ENCODE measurements at places on chromosomes 3 and 15.

DNA sequence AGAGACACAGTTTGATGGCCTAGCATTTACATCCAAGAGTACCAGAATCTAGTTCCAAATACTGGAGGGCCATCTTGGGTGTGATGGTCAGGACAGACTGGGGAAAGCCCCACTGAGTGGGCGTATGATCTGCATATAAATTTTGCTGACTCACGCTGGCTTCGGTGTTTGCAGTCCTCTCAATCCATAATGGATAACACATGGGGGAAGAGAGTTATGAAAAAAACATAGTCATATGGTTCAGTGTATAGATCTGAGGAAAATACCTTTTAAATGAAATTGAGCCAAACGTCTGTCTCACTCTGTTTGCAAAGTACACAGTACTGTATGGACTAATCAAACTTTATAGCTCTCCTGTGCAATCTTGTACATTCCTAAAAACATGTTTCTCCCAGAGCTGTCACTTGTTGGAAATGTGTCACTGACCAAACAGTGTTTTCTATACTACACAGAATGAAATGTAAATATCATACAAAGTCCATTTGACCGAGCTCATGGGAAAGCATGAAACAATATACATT lies 125.3 kb upstream of the THBS1 start:
- DNase-seq, result peak; percentile 78

- DNase-seq, result no peak
Measured at GRCh38 chr3:77586216-77586615, 546.3 kb downstream of the ROBO2 start.

DNA sequence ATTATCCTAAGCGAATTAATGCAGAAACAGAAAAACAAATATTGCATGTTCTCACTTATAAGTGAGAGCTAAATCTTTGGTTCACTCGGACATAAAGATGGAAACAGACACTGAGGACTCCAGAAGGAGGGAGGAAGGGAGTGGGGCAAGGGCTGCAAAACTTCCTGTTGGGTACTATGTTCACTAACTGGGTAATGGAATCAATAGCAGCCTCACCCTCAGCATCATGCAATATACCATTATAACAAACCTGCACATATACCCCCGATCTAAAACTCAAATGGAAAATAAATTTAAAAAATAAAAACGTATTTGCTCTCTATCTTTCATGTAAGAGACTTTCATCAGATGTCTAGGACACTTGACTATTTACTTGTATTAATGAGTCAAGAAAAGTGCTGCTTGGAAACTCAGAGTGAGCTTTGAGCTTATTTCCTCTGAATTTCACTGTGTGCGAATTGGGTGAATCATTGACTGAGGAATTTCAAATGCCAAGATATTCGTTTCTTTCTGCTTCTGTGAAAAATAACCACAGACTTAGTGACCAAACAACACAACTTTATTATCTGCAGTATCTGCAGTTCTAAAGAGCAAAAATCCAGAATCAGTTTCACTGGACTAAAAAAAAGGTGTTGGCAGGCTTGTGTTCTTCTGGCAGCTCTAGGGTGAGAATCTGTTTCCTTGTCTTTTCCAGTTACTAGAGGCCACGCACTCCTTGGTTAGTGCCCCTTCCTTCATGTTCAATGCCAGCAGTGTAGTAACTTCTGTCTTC lies 18.4 kb downstream of the TM4SF18 start:
- no peak for DNase-seq

DNA sequence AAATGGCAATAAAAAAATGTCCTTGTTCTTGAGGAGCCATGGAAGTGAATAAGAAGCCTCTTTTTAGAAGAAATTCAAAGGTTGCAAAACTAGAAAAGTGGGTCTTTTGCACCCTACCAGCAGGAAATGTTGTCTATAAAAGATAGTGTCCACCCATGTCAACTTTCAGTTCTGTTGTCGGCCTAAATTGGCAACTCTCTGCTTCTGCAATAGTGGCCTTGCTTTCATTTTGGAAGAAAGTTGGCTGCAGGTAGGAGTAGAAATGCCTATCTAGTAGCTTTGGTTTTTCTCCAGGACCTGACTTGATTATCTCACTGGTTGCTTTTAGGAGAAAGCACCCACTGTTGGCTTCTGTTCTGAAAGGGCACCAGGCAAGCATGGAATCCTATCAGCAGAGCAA lies 85.4 kb downstream of the TMEM108 start:
- no peak for DNase-seq

- no peak for DNase-seq
Measured at GRCh38 chr3:129632977-129633376, 26.5 kb upstream of the PLXND1 start.

GRCh38 chr3:115402651-115403050 lies 220.7 kb upstream of the GAP43 start:
- no peak for DNase-seq

- no peak for DNase-seq
Measured at GRCh38 chr3:171018156-171018935, 8.2 kb downstream of the SLC2A2 start.

DNA sequence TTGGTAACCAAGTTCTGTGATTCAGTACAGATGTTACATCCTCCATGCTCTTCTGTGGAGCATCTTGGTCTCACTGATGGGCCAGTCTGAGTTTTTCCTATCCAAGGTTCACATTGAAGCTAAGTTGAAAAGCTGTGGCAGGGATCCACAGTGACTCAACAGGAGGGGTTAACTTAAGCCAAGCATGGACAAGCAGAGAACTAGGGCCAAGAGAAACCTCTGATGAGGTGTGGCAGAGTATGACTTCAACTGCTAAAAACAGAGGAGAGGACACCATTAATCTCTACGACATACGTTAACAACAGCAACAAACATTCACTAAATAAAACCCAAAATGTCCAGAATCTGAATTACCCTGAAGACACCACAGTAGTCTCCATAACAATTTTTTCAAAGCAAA lies 268.1 kb upstream of the UBE2E2 start:
- no peak for DNase-seq

- peak; percentile 1 for DNase-seq
Measured at GRCh38 chr3:65245133-65246063, 557.6 kb upstream of the ADAMTS9 start.

DNA sequence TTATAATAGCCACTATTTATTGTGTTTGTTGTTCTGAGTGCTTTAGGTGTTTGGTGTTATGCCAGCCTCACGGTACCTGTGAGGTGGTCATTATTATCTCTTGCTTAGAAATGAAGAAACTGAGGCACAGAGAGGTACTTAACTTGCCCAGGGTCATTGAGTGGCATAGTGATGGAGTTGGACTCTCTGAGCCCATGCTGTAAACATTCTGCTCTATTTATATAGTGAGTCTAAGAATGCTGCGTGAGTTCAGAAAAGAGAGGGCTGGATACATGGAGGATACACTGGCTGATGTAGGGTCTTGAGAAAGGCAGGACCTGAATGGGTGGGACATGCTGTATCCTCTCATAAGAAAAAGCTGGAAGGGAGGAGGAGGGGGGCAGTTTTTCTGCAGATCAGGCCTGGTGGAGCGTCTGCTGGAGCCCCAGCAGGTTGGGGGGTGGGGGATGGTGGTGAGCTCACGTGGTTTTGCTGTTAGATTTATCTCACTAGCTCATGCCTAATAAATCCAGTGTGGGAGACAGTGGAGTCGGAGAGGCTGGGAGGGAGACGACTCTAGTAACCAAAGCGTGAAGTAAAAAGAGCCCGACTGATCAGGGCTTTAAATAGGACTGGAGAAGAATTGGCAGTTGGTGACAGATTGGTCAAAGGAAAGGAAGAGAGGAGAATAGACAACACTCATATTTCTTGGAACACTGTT lies 16.0 kb downstream of the MED12L start:
- DNase-seq, result no peak

DNA sequence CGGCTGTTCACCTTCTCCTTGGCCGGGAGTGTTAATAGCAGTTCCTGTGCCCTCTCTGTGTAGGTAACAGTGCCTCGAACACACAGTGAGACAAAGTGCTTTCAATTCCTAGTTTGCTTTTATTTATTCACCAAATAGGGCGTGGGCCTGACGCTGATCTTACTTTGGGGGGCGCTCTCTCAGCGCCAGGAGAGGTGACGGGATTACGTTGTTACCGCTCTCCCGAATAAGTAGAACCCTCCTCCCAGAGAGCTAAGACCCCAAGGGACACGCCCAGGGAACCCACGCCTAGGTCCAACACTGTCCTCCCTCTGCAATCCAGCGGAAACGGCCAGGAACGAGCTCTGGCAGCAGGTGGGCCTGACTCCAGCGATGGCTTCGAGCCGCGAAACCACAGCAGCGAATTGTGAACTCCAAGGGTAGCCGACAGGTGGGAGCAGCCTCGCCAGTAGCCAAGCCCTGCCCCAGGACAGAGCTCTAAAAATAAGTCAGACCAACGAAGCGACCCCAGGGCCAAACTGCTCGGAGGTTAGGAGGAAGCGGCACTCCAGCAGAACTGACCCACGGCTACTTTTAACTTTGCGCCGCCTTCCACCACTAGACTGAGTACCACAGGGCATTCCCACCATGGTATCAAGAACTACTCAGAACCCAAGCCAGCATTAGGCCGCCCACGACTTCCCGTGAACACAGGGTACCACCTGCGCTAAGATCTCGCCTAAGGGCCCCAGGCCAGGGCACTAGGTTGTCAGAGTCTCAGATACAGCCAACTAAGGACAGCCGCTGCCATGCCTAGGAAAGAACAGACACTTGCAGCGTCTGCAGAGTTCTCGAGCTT lies 1.6 kb upstream of the SIN3A start:
- peak; percentile 70 for DNase-seq

DNA sequence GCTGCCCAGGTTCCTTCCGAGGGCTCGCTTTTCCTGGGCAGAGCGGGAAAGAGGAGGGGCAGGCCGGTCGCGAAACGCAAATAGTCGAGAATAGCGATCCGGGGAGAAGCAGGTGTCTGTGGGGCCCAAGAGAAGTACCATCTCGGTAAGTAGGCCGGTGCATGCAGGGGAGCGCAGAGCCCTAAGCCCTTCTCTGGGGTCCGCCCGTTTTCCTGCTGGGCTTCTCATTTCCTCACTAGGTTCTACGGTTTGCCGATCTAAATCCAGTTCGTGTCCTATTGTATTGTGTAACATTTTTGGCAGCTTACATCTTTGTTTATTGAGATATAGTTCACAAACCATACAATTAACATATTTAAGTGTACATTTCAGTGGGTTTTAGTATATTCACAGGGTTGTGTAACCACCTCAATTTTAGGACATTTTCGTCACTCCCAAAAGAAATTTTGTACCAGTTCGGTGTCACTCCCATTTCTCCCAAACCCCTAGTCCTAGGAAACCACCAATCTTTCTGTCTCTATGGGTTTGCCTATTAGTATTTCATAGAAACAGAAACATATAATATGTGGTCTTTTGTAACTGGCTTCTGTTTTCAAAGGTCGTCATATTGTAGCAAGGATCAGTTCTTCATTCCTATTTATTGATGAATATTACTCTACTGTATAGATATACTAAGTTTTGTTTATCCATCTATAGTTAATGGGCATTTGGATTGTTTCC lies 6.8 kb upstream of the TRIM69 start:
- DNase-seq, result peak; percentile 78

GRCh38 chr3:50327943-50328691 lies at the start of gene TUSC2:
Gene TUSC2 (minus strand): TSS chr3:50328223. CDS start chr3:50328099, 124 bp downstream.
- peak; percentile 95 for DNase-seq

Measured in DMS53 (cell line).